ENCODE measurements at places on chromosomes 11 and 22.
A peak's percentile ranks its signal among the peaks of the same experiment; 100 is the strongest.

DNA sequence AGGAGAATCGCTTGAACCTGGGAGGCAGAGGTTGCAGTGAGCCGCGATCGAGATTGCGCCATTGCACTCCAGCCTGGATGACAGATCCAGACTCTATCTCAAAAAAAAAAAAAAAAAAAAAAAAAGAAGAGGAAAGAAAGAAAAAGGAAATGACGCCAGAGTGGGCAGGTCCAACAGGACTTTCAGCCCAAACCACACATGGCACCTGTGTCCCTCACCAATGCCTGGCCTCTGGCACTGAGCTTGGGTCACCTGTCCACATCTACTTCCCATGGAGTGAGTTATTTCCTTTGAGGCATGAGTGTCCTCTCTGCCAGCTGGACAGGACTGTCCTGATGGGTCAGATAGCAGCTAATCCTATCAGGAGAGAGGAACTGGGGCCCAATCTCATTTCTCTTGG, 15.2 kb upstream of the GCAT start:
- no peak for DNase-seq

DNA sequence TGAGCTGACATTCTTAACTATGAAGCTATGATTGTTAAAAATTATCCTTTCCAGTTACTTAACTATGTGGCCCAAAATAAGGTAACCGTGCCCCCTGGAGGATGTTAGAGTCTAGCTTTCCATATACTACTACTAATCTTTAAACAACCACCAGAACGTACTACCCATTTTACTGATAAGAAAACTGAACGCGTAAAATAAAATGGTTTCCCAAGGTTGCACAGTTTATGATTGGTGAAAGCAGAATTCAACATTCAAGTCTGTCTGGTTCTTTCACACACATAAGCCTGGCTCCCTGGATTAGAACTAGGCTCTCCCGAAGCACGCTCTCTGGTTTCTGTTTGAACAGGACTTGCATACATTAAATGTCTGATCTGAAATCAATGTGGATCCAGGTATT, 437.8 kb upstream of the CCDC90B start:
- no peak for DNase-seq

DNA sequence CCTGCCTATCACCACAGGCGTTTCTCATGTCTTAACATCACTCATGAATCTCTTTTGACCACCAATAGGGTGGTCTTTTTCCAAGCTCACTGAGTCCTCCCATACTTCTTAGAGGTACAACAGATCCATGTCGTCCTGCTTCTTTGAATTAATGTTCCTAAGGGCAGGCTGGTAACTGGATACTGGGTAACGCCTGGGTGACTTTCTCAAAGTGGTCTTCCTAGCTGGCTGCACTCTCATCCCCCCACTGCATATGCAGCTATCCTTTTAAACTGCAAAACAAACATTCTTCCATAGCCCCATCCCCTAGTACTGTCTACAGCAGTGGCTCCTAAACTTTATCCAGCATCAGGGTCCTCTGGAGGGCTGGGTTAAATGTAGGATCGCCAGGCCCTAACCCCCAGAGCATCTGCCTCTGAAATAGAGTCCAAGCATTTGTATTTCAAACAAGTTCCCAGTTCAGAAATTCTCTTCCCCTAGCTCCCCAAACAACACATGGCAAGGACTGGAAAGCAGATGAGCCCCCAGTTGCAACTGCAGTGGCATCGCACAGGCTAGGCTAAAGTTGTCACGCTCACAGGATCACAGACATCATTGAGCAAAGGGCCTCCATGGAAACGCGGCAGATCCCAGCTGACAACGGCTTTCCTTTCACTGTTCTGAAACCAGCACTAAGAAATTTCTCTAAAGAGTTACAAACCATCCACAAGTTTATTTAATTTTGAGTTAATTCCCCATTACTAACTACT, 204.9 kb downstream of the LARGE1 start:
- no peak for DNase-seq

- DNase-seq = no peak
Observed at GRCh38 chr11:6387811-6388599, 2.3 kb upstream of the SMPD1 start.

DNA sequence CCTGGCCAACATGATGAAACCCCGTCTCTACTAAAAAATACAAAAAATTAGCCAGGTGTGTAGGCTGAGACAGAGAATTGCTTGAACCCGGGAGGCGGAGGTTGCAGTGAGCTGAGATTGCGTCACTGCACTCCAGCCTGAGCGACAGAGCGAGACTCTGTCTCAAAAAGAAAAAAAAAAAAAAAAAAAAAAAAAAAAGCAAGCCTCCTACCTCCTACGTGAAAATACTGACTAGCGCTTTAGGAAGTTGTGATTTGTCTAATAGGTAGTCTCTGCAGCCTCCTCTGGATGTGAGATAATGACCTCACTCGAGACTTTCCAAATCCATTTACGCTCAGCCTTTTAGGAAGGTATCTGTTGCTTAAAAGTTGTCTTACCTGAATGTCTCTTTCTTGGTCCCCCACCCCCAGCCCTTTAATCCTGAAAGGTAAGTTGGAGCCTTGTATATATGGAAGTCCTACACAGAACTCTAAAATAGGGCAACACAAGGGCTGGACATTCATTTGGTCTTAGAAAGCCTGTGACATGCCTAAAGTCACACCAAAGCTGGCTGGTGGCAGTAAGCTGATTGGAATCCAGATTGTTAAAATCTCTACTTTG, 5.5 kb downstream of the SEPTIN3 start:
- no peak for DNase-seq

DNA sequence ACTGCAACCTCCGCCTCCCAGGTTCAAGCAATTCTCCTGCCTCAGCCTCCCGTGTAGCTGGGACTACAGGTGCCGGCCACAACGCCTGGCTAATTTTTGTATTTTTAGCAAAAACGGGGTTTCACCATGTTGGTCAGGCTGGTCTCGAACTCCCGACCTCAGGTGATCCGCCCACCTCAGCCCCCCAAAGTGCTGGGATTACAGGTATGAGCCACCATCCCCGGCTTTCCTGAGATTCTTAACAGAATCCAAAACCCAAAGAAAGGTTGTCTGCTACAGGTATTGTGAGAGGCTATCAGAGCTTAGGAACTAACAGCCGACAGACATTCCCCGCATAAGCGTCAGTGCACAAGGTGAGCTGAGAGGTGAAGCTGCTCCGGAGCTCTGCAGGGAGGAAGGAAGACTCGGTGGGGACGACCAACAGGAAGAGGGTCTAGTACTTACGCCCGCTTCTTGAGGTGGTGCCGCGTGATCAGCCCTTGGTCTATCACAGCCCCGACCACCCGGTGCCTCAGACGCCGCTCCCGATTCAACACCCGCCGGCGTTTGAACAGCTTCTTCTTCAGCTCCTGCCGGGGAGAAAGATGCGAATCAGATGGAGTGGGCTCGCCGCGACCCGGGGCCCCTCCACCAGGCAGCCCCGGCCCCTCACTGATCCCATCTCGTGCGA, 470 bp downstream of the C11orf98 start:
- DNase-seq = no peak

DNA sequence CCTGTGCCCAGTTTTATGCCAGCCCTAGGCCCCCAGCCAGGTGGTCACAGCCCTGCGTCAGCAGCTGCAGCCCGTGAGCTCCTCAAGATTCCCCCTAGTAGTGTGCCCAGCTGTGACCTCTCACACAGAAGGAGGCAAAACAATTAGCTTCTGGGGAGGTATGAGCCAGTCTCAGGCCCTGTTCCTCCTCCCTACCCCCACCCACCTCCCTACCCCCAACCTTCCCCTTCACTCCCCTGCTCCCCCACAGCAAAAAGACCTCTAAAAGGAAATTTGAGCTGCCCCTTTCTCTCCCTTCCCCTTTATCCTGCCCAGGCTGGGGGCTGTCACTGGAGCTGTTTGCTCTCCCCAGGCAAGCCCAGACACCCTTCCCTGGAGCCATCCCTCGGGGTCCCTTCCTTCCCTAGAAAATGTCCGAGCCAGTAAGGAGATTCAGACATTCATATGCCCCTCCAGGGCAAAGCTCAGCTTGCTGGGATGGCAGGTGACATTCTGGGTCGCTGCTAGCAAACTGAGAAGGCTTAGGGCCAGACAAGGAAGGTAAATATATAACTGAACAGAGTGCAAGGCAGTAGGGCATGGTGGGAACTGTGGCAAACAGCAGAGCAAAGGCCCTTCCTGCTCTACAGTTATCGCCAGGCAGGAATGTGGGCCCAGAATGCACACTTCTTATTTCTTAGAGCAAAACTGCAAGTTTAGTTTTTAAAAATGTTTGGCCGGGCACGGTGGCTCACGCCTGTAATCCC, 300.2 kb downstream of the MN1 start:
- no peak for DNase-seq

- no peak for DNase-seq
Observed at GRCh38 chr11:69232821-69233743, 60.9 kb upstream of the MYEOV start.

DNA sequence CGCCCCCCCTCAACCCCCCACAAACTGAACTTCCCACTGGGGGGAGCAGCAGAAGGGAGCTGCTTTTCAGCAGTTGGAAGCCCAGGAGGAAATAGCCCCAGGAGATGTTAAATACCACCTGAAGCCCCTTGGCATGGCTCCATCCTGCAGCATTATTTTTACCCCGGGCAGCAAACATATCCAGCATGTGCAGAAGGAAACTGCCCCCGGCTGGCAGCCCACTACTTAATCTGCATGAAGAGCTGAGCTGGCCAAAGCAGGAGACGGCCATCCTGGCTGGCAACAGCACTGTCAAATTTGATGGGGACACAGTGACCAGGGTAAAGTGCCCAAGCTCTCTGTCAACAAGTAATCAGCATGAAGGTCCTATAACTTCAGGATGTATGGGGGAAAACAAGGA, 32.0 kb downstream of the BUD13 start:
- no peak for DNase-seq

GRCh38 chr11:10495464-10495786, 40.4 kb downstream of the AMPD3 start:
- peak; percentile 2 for DNase-seq

- no peak for DNase-seq
Observed at GRCh38 chr22:29625090-29625825, 21.8 kb downstream of the NF2 start.

- no peak for DNase-seq
Observed at GRCh38 chr11:63444160-63444559, 46.8 kb downstream of the PLAAT5 start.

GRCh38 chr11:98180511-98180910, 840.2 kb upstream of the CNTN5 start:
- DNase-seq = no peak

GRCh38 chr11:73463359-73463758, 87.2 kb downstream of the RELT start:
- no peak for DNase-seq

DNA sequence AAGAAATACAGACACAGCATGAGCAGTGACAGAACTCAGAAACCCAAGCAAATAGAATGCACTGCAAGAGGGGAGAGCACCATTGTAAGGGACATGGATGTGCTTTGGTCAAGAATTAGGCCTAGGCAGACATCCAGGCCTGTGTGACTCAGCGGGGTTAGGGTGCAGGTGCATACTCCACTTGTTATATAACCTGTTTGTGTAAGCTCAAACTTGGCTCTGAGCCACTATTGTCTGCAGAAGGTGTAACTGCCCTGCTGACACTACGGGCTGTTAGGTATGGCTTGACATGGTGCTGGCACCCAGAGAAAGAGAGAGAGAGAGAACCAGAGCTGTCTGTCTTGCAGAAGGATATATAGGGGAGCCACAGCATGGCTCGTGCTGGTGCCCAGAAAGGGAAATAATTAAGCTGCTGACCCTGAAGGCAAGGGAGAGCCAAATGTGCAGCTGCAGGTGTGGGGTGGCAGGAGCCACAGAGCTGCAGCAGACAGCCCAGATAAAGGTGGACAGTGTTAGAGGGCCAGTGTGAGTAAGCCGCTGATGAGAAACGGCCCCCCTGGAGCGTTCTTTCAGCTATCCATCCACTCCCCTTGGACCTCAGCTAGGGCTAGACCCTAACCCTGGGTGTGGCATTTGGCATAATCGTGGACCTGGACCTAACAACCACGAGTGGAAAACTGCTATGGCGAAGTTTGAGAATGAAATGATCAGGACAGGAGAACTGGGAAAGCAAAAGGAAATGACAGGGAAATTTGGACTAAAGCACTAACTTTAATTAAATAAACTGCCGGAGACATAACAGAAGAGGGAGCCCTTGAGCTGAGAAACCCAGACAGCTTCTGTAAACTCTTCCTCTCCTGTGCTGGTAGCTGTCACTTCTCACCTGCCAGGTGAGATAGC, 253.0 kb upstream of the CCDC179 start:
- no peak for DNase-seq

- peak; percentile 76 for DNase-seq
Observed at GRCh38 chr11:133950874-133951326, 5.9 kb downstream of the IGSF9B start.

DNA sequence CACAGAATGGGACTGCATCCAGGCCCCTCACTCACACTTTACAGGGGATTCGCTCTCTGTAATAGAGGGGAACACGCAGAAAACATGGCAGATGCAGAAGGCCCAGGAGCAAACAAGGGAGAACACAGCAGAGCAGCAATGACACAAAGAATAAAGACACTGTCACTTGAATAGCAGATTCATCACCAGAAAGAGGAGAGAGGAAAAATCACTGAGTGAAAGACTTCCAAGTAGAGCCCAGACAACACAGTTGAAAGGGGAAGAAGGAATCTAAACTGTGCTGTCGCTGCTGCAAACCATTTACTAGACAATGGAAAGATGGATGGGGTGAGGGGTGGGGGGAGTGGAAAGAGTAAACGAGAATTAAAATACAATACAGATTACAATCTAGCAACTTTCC, 28.8 kb upstream of the RAPSN start:
- no peak for DNase-seq

DNA sequence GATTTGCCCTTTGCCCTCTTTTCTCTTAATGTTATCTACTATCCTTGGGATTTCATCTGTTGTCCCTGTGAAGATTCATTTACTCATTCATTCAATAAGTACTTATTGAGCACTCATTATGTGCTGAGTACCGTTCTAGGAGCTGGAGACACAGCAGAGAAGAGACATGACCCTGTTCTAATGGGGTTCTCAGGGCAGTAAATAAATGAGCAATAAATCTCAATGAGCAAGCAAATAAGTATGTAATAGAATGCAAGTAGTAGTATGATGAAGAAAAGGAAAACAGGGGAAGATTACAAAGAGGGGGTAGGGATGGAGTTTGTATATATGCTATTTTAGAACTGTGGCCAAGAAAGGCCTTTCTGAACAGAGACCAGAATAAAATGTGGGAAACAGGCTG, 34.2 kb upstream of the NRIP3 start:
- DNase-seq = no peak

GRCh38 chr11:19633276-19633675, 79.4 kb upstream of the NAV2 start:
- DNase-seq = no peak

DNA sequence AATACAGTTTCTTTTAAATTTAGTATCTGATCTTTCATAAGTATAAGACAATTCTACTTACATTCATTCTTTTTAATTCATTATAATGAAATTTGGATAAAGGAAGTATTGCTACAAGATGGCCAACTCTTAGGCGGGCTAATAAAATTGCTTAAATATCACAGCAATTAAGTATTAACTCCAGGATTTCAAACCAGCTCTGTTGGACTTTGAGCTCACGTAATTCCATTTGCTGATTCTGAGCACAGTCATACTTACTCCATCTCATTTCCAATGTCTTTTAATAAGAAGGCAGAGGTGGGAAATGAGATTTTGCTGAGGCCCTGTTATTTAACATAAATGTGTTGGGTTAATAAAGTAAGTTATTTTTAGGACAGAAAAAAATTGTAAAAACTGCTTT, 748.1 kb downstream of the KCNA4 start:
- DNase-seq = no peak

GRCh38 chr11:69012092-69013008, 696 bp downstream of the MRGPRF start:
- no peak for DNase-seq
